ENCODE measurements at places on chromosomes 1 and 21.

DNA sequence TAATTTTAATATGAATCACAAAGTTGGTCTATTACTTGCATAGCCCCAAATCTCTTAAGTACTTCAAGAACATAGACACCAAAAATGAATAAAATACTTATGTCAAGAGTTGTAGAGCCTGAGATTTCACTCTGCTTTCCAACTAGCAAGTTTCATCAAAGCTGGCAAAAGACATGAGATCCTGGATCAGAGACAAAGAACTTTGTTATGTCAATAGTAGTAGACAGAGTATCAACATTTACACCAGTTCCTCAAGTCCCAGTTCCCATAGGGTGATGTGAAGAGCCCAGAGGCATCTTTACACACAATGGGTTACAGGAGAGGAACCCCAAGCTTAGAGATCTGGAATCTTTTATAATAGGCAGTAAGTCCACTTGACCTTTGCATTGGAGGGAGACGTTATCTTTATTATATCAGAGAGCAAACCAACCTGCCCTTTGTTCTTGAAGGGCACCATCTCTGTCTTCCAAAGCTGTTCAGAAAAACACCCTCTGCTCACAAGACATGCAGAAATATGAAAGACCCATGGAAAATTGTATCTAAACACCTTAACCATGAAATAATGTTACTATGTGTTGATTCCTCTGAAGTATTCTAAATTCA is 174.4 kb upstream of the GALNT2 start:
- no peak for DNase-seq

DNA sequence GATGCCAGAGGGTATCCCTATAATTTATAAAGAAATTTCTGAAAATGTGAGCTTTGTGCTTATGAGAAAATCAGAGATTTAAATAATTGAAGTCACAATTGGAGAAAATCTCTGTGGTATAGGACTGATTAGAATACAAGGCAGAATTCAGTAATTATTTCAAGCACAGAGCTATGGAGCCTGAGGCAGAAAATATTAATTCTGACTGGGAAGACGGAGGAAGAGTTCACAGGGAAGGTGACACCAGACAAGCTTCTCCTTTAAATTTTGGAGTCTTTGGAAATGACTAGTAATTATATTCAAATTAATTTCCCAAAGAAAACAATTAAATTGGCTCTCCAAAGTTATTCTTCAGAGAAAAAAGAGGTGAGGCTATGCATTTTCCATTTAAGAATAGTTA is 121.5 kb downstream of the CHRM3 start:
- no peak for DNase-seq

DNA sequence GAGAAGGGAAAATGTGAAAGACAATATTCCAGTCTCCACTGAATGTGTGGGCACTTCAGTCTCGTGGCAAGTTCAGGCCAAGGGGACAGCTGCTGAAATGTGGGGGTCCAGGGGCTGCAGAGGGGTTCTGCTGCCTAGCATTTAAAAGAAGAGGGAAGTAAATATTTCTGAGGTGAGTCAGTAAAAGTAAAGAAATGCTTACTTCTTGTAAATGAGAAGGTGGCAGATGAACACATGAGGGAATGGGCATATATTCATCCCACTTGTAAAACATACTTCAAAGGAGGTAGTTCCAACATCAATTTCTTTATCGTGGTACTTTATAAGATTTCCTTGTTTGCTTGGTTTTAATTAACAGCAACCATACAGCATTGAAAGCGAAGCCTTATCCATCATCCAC is 63.1 kb upstream of the HIVEP3 start:
- no peak for DNase-seq

DNA sequence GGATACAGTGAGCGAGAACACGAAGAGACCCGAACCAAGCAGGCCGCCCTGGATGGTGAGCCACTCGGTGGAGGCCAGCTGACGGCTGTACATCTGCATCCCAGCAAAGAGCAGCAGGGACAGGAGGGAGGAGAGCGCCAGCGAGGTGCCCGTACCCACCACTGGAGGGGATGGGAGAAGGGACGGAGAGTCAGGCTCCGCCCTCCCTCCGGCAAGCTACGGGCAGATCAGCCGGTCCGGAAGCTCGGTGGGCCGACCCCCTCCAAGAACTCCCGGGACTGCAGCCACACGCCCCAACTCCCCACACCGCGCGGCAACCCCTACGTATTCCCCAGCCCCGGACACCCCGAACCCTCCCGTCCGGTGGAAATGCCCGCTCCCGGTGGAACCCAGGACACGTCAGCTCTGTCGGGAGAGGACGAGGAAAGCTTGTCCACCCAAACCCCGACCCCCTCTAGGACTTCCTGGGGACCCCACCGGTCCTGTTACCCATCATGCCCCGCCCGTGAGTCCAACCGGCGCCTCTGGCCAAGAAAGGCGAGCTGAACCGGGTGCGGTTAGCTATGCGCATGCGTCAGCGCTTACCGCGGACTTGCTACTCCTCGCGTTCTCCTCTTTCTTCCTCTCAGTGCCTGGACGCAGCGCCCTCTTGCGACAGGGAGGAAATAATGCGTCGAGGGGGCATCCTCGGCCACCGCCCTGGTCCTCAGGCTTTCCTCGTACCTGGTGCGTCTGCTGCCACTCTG is at the start of gene KRTCAP2:
Gene KRTCAP2, minus strand, starts transcription at position 573 of the 746 bp plus-strand sequence. Its CDS starts 80 bp downstream, at position 493.
- DNase-seq: peak; percentile 95

DNA sequence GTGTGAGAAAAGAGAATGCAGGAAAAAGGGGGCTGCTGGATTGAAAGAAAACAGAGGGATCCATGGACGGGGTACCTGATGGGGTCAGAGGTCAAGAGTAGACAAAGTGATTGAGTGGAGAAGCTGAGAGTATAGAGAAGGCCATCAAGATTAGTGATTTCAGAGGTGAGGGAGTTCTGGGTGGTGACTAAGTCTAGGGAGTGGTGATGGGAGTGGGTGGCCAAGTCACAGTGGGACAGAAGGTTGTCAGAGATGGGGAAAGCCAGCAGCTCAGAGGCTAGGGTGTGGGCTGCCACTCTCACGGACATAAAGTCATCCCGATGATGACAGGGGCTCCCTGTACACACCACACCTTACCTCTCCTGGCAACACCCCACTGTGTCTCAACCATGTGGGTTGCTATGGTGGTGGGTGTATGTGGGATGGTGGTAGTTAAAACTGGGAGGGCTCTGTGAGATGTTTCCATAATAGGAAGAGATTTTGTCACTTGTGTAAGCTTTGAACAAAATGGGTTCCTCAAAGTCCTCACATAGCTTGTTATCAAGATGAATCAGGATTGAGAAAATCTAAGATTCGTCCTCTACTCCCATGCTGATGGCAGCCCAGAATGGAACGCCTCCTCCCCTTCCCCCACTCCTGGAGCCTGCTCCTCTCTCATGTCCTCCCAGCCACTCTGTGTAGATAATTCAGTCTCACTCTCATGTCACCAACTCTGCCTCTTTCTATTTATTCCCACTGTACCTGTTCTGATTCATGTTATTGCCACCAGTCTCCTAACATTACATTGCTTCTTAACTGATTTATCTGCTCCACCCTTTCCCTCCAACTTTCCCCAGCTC is 20.3 kb upstream of the CSF1 start:
- DNase-seq: no peak

DNA sequence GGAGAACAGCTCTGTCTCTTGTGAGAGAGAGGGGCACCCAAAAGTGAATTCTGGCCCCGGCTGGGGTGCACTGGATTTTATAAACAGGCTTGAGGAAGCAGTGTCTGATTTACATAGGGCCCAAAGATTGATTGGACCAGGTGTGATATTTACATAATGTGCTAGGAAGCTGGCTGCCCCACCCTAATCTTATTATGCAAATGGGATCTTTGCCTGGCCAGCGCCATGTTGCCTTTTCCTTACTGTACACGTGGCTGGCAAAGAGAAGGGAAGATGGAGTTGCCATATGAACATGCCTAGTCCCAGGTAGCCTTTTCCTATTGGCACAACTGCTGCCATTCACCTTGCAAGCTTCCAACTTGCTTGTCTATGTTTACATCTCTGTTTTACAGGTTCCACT is 29.0 kb upstream of the CFHR4 start:
- no peak for DNase-seq

DNA sequence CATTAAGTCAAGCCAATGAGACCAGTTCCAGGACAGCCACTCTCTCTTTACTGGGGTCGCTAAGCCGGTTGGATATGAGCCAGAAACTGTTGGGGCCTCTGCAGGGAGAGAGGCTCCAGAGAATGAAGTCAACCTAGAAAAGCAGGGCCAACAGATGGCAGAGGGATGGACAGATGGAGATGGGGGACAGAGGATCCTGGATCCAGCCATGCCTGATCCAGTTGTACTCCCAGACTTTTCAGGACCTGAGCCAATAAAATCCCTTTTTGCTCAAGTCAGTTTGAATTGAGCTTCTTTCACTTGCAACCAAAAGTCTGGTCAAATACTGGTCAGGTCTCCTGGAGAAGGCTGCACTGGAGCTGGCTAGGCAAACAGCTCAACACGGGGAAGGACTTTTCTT is 2.2 kb downstream of the DHCR24 start:
- DNase-seq: no peak

GRCh38 chr1:41038110-41038509 is 16.6 kb upstream of the SLFNL1 start:
- no peak for DNase-seq

DNA sequence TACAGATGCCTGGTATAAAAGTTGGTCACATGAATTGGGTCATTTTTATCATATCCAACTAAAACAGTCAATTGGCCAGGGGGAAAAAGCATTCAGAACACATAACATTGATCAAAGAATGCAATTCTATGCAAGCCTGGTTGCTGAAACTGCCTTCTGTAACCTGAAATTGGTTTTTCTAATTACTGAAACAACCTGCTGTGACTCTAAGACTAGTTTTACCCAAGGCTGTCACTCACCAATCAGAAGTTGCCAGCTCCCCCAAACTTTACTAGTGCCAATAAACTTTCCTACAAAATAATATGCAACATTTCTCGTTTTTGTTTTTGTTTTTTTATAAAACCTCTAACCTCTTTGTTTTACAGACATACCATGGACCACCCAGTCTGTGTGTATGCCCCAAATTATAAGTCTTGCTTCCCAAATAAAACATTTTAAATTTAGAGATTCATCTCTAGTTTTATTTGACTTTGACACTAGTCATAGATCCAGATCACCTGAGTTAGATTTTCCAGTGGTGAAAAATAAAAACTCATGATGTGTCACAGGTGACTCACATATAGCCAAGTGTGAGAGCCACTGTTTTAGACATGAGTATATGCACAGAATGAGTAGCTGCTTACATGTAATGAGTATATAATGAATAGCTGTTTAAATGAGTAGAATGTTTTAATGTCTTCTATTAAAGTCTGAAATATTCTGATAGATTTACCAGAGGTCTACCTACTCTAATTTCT is 64.2 kb upstream of the CR2 start:
- no peak for DNase-seq

GRCh38 chr1:29544406-29544805 is 308.1 kb downstream of the PTPRU start:
- no peak for DNase-seq

DNA sequence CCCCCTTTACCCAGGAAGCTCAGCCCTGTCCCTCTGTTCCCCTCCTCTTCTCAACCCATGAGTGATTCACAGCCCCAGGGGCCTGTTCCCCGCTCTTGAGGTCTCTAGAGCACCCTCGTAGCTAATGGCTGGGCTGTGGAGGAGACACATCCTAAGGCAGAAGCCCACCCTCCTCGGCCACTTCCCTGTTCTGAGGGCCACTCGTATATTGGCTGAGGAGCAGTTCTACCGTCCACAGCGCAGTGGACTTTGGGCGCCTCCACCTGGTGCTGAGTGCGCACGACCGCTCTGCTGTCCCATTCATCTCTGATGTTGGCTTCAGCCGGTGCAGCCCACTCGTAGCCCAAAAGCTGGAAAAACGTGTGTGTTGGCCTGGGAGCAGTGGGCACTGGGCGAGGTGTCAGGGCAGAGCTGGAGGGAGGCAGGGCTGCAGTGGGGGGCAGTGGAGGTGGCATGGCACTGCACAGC is 24.5 kb upstream of the PKP1 start:
- DNase-seq: no peak

DNA sequence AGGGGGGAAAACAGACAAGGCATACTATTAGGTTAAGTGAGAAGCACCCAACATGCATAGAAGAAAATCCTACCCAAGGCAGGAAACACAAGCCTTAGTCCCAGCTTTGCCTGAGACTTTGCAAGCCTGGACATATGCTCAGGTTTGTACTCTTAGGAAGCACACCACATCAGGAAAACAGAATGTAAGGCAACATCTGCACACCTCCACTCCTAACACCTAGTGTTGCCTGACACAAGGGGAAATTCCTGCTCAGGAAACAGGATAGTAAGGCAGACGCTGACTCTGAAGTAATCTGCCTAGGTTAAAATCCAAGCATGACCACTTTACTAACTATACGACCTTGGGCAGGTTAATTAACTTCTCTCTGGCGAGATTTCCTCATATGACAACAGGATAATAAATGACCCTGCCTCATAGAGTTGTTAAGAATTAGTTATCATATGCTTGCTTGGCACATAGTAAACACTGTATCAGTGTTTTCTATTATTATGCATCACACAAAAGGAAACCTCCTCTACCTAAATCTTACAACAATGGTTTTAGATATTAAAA is 119.8 kb downstream of the ZZZ3 start:
- DNase-seq: no peak

DNA sequence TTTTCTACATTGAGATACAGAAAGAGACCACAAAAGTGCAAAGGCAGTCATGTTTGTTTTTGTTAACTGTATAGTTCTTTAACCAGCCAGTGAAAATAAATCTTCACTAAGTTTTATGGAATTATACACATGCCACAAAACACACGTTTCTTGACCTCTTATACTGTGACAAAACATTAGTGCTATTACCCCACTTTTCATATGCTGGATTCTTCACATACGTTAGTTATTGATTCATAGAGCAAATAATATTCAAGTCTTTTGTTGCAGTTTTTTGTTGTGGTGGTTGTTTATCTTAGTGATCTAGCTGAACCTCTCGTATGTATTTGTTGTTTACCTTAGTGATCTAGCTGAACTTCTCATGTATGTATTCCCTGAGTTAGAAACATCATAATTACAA is 28.0 kb downstream of the LYPLAL1 start:
- no peak for DNase-seq

DNA sequence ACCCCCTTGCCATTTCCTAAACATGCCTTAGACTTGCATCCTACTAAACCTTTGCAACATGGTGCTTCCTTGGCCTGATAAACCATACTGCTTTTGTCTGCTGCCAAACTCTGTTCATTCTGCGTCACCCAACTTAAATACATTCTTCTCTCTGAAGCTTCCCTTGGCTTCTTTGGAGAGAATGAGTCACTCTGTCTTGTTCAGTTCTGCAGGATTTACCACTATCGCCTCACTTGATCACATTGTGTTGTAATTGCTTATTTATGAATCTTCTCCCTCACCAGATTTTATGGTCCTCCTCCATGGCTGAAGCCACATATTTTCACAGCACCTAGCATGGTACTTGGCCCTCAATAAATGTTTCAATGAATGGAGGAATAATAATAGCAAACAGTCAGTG is 21.7 kb upstream of the TUT4 start:
- no peak for DNase-seq

- DNase-seq: no peak
Measured at GRCh38 chr1:92066321-92066720, 8.9 kb downstream of the SETSIP start.

GRCh38 chr1:87226341-87226760 is 102.3 kb upstream of the LMO4 start:
- no peak for DNase-seq

Data from putamen (tissue), 1 donor.